ENCODE measurements at places on chromosomes 4 and X.

DNA sequence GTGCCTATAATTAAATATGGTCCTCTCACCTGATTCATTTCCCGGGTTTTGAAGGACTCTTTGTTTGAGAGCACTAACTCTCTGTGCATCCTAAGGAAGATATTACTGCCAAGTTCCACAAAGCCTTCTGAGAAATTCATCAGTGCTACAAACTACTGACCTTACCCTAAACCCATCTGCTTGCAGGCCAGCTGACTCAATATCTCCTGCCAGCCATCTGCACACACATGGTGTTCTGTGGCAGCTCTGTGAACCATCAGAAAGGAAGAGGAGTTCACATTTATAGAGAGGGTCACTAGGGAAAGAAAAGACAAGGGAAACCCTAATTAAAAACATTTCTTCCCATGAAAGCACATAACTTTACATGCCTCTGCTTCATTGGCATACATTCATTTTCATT, 156.7 kb downstream of the ATP10D start:
- DNase-seq = no peak

- DNase-seq = no peak
These were observed 51.4 kb downstream of the STBD1 start for GRCh38 chr4:76357981-76358380.

GRCh38 chr4:2341261-2341841, 77.1 kb downstream of the ZFYVE28 start:
- no peak for DNase-seq

DNA sequence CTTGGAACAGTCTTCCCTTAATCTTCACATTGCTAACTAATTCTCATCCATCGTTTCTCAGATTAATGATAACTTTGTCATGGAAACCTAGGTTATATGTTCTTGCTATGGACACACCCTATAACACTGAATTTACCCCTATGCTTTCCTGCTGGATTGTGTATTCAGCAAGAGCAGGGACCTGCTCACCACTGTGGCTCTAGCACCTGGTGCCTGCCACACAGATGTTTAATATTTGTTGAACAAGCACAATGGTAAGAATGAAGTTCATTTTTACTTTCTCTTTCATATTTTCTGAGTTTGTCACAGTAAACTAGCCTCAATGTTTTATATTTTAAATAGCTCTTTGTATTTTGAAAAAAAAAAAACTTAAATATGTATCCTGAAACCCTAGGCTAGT, 734.0 kb upstream of the DIAPH2 start:
- DNase-seq = no peak

DNA sequence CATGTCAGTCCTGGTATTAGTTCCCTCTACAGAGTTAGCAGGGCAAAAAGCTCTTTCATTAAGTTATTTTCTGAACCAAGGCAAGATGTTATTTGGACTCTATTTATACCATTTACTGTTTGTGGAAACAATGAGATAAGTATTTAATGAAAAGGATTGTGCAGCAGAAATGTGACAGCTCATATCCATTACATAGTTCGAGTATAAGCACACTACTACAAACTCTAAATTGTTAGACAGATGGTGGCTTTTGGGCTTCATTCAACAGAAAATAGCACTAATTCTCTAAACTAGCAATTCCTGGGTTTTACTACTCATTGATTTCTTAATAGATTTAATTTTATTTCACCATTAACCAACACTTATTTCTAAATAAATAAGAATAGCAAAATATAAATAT, 95.2 kb upstream of the ANK2 start:
- no peak for DNase-seq

GRCh38 chrX:2526390-2526789, 25.6 kb upstream of the DHRSX start:
- DNase-seq = no peak

- no peak for DNase-seq
These were observed 45.5 kb upstream of the HS3ST1 start for GRCh38 chr4:11474146-11474545.

DNA sequence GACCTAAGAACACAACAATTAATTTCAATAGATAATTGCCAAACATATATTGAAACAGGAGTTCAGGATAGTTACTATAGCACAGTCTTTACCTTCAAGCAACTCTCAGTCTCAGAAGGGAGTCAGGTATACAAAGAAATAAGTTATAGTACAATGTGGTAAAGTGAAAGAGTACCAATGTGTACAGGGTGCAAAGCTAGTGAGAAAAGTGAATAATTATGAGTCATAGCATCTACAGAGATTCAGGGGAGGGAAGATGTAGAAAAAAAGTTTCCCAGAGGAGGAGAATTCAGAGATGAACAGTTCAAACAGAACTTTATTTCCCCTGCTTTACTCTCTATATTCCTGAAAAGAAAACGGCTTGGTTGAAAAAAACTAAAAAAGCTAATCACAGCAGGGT, 22.7 kb upstream of the DKK2 start:
- DNase-seq = no peak

- DNase-seq = no peak
These were observed 108.1 kb downstream of the ATG4A start for GRCh38 chrX:108199691-108200090.

GRCh38 chr4:24793219-24794005, 2.0 kb upstream of the SOD3 start:
- no peak for DNase-seq

DNA sequence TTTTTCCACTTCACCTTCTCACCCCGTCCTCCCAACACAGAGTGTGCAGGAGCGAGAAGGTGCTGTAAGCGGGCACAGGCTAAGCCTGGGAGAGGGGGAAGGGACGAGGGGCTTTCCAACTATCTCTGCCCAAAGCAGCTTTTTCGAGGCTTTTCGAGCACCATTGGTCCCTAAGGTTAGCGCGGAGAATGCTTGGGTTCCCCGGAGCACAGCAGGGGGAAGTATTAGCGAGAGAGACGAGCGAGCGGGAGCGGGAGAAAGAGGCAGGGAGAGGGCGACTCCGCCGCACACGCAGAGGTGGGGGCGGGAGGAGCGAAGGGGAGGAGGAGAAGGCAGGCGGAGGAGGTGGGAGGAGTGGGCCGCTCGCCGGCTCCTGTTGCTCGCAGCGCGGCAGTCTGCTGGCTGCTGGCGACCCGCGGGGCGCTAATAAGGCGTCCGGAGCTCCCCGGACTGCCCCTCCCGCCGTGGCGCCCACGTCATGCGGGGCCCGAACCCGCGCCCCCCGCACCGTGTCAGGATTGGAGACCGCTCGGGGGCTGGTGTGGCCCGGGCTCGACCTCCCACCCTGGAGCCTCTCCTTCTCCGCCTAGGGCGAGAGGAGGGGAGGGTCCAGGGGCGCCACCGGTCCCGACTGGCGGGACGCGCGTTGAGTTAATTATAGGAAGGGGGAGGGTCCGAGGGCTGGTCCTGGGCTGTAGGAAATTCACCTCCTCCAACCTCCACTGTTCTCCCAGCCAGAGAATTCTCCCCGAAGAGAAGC, at the start of gene ADAMTS3:
TSS of gene ADAMTS3 (minus strand) at position 263 of the 760 bp plus-strand sequence. CDS start 459 bp downstream, outside the sequence.
- no peak for DNase-seq

- no peak for DNase-seq
These were observed 65.4 kb downstream of the TMEM150C start for GRCh38 chr4:82496349-82496748.

GRCh38 chr4:1403177-1403583, 3.1 kb downstream of the NKX1-1 start:
- no peak for DNase-seq

DNA sequence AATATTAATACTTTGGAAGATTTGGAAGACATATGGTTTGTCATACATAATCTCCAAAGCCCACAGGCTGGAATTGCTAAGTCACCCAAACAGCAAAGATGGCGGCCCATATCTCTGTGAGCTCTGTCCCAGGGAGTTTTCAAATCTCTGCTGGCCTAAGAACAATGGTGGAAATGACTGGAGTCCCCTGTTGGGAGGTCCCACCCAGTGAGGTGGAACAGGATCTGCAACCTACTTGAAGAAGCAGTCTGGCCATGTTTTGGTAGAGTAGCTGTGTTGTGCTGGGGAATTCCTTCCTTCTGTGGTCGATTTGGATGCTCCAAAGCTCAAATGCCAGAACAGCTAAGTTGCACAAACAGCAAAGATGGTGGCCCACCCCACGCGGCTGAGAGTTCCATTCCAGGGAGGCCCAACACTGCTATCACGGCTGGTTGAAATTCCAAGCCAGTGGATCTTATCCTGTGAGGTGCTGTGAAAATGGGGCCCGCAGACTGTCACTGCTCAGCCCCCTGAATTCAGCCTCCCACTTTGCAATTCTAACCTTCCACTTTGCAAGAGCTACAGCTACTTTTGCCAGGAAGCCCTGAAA, 3.2 kb upstream of the UGT2B7 start:
- no peak for DNase-seq

DNA sequence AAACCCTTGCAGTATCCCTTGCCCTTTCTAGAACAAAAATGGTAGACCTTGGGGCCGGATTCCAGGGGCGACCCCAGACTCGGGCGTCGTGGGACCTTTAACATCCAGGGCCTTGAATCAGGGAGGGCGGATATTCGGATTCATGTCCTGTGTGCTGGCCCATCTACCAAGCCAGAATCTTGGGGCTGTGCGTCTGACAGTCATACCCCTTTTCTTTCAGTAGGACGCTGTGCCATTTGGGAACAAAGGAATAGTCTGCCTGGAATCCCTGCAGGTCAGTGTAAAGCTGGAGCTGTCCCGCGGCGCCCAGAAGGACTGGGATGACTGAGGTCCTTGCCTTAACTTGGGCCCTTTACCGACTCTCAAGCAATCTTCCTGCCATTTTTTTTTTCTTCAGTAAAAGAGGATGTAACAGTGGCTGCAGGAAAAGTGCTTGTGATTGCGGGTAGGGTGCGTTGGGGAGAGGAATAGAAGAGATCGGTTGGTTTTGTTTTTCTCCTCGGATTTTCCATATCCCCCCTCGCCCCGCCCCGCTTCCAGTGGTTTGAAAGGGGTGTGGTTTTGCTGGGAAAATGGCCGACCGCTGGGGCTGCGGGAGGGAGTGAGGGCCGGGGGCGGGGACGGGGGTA, 518 bp downstream of the ARMCX1 start:
- DNase-seq = no peak

DNA sequence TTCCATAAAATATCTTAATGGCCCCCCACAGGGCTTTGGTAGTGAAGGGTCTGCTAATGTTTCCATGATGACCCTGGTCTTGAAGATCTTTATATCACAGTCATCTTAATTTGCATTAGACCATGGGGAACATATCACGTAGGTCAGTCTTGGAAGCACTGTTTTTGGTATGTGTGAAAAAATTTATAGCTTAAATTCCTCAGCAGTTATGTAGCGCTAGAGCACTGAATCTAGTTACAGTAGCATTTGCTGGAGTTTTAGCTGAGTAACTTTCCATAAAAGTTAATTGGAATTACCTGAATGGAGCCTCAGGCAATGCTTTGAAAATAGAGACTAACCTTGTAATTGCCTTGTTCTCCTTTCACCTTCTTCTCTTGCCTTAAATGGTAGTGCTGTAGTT, 648.8 kb downstream of the IQCM start:
- DNase-seq = no peak

DNA sequence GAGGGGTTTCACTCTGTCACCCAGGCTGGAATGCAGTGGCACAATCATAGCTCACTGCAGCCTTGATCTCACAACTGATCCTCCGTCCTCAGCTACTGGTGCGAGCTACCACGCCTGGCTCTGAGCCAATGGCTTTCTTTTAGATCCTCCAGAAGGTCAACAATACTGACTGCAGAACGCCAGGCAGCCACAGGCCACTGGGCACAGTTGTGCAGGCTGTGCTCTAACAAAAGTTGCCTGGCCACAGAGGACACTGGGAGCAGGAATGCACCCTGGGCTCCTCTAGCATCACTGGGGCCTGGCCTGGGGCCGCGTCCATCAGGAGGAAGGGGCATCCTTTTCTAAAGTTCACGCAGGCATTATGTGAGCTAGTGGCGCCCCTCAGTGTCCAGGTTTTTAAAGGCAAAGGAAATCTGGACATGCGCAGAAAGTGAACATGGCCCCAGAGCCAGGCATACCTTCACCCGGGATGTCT, 14.9 kb upstream of the PORCN start:
- DNase-seq = no peak

DNA sequence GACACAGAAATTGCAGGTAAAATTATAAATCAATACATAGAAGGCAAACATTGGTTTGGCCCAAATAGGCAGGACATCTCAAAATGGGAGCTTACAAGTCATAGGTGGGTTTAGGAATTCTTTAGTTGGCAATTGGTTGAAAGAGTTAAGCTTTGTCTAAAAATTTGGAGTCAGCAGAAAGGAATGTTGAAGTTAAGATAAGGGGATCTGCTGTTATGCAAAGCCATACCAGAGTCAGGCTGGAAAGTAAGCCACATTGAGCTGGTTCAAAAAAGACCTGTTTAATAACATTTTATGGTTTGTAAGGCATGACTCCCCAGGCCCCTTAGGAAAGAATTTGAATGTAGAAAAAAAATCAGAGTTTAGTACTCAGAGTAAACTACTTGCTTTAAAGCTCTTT, 92.6 kb downstream of the IL13RA2 start:
- DNase-seq = no peak
